ENCODE measurements at places on chromosomes 3 and 15.

DNA sequence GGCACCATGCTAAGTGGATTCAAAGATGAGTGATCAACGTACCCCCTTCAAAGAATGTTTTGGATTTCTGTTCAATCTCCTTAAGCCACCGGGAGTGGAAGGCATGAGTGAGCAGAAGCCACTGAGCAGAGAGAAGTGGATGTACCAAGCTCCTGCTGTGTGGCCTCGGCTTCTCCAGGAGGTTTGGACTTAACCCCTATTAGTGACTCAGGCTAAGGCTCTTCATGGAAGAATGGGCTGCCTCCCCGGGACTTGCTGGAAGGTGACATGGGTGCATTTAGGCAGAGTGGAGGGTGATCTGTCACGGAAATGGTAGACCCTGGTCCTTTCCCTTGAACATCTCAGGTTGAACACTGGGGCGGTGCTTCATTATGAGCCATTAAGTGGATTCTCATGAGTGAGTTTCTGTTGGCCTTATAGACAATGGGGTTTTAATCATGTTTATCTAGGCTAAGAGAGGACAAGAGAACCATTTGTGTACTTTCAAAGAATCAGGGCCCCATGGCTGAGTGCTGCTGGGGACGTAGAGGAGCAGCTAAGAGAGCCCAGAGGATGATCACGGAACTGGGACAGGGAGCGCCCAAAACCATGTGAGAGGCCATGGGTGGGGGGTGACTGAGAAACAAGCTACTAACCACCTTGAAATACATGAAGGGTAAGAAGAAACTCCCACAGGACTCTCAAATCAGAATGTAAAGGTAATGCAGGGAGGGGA, 62.2 kb downstream of the HES1 start:
- no peak for DNase-seq

- no peak for DNase-seq
Observed at GRCh38 chr15:91915576-91915975, 62.1 kb downstream of the SLCO3A1 start.

DNA sequence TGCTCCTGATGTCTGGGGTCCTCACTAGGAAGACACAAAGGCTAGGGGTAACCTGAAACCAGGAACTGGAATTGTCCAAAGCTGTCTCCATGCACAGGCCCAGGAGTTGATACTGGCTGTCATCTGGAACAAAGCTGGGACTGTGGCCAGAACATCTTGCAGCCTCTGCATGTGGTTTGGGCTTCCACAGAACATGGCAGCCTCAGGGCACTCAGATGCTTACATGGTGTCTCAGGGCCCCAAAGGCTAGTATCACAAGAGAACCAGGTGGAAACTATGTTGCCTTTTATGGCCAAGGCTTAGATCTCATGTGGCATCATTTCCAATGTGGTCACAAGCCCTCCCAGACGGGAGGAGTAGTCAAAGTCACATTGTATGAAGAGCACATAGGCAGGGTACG, 335.2 kb upstream of the TRIM42 start:
- no peak for DNase-seq

GRCh38 chr15:98549741-98550140, 98.6 kb upstream of the IGF1R start:
- DNase-seq: no peak

GRCh38 chr15:61640756-61641155, 411.7 kb upstream of the RORA start:
- no peak for DNase-seq

- no peak for DNase-seq
Observed at GRCh38 chr3:24060055-24060454, 115.0 kb downstream of the NR1D2 start.

GRCh38 chr15:27587810-27588209, 511.3 kb downstream of the OCA2 start:
- no peak for DNase-seq

DNA sequence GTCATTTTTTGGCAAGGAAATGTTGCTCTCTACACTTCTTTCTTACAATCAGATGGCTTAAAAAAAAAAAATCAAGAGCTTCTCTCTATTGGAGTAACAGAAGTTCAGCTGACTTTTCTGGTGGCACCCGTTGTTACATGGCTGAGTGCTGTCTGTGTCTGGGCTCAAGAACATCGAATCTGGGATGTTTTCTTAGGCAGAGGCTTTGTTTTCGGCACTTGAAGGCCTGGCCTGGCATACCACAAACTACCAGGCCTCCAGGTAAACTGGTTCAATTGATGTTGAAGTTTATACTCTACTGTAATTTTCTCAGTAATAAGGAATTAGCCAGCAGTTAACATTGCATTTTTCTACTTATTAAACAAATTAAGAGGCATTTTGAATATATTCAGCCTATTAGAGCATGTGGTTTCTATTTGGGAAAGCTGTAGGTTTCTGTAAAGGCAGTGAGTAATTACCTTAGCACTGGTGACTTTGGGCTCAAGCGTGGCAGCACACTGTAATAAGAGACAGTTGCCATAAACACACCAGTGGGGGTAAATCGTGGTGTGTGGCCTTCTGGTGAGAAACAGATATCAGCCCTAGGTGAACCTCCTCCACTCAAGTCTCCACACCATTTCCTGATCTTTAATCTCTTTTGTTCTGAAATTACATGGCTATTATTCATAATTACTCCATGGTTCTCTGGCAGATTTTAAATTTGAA, 544.7 kb downstream of the MECOM start:
- no peak for DNase-seq

DNA sequence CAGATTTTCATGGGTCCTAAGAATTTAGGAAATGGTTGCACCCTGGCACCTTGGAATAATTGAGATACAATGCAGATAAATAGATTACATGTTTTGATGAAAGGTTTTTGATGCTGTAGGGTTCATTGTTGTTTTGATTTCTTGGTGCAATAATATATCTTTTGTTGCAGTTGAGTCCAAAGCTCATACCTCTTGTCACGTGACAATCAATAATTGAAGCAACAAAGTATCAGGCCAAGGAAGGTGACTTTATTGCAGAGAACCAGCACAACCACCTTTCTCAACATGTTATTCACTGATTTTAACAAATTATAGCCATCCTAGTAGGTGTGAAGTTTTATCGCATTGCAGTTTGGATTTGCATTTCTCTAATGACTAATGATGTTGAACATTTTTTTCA, 285.5 kb upstream of the SLCO3A1 start:
- no peak for DNase-seq

GRCh38 chr15:63379492-63380150, 2.0 kb downstream of the CA12 start:
- DNase-seq: no peak

DNA sequence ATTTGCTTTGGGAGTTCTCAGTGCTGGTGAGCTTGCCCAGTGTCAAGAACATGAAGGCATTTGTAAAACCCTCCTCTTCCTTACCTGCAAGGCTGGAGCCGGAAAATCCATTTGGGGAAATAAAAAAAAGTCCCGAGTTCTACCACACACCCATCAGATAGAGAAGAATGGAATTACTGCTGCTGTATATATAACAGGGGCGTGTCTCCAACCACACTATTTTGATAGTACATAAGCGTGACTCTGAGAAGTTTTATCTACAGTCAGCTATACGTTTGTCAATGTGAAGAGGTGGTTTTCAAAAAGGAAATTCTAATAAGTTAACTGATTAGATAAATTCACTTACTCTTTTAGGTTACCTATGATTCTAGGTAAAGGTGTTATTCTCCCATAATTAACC, 1.3 kb upstream of the CPA3 start:
- DNase-seq: no peak

GRCh38 chr3:47452453-47453215, 23.1 kb downstream of the SCAP start:
- no peak for DNase-seq

DNA sequence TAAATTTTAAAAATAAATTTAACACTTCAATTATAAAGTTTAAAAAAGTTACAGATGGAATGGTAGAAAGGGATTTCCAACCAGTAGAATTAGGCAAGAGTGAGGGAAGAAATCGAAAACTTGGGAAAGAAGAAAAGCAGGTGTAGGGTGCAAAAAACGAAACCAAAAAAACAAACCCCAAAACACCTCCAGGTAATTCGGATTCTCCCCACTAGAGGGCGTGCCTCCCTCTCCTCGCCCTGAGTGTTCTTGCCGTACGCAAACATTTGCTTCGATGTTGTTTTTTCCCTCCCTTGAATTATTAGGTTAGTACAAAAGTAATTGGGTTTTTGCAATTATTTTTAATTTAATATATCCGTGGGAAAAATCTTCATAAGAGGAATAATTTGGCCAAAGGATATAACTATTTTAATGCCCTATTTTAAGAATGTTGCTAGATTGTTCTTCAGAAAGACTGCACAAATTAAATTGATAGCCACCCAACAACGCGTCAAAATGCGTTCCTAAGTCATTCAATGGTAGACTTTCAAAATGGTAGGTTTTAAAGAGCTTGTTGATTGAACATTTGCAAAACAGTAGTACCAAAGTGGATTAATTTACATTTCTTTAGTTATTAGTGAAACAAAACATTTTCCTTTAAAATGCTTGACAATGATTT, 63.7 kb downstream of the SLC30A4 start:
- DNase-seq: peak; percentile 67

DNA sequence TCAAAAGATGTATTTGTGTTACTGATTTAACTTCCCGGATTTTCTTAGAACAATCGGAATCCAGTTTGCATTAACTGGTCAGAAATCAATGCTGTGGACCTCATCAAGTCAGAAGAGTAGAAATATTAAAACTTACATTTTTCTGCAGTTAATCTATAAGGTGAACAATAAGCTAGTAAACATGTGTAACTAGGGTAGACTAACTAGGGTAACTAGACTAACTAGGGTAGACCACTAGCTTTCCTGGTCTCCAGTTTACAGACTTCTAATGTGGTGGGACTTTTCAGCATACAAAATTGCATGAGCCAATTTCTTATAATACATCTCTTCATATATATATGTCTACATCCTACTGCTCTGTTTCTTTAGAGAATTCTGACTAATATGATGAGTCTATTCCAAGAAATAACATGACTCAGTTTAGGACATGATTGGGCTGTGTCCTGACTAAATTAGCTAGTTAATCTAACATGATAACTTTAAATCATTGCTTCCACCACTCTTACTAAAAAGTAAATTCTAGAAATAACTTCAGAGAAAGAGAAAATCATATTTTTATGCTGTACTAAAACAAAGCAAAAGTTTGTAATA, 5.3 kb downstream of the PLSCR2 start:
- DNase-seq: no peak

- no peak for DNase-seq
Observed at GRCh38 chr3:44969828-44970179, 6.2 kb downstream of the ZDHHC3 start.
